ENCODE measurements at places on chromosomes 7 and 10.

- DNase-seq, result no peak
Observed at GRCh38 chr7:139118805-139119485, 9.4 kb upstream of the ZC3HAV1 start.

DNA sequence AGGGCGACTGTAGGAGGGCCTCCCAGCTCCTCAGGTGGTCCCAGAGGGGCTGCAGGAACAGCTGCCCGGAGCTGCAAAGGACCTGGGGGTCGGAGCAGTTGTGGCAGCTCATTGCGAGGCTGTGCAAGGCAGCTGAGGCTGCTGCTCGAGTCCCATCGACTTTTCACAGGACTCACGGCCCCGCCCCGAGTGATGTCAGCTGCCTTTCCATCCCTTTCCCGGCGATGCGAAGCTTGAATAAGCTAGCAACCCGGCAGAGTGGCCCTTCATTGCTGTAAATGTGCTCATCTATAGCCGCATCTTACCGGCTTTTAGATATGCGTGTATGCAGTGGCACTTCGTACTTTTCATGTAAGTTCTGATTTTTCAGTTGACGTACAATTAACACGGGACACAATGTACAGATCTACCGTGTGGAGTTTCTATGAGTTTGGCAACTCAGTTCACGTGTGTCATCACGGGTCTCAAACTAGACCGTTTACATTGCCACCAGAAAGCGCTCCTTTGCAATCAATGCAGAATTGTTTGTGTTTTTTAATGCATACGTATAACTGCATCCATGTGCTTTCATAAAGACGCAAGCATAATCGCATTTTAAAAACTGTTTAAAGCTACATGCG is at the start of gene CH25H:
Gene CH25H (minus strand): TSS at position 137 of the 620 bp plus-strand sequence. CDS start 25 bp downstream, at position 112.
- DNase-seq, result no peak

- DNase-seq, result no peak
Observed at GRCh38 chr10:36425131-36425797, 700.1 kb upstream of the ANKRD30A start.

DNA sequence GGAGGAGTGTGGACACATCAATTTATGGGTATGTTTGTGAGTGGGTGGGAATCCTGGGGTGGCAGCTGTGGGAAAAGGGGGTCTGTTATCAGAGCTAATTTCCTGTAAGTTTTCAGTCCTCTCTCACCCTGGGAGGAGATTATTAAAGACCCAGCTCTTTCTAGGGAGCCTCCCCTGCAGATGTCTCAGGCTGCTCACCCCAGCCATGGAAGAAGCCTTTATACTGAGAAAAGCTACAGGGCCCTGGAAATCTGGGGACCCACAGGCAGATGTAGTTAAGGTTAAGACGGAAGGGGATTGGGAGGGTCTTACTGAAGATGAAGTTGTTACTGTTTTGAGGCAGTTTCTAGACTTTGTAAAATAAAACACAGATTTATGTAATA is 4.6 kb downstream of the ZNF680 start:
- no peak for DNase-seq

DNA sequence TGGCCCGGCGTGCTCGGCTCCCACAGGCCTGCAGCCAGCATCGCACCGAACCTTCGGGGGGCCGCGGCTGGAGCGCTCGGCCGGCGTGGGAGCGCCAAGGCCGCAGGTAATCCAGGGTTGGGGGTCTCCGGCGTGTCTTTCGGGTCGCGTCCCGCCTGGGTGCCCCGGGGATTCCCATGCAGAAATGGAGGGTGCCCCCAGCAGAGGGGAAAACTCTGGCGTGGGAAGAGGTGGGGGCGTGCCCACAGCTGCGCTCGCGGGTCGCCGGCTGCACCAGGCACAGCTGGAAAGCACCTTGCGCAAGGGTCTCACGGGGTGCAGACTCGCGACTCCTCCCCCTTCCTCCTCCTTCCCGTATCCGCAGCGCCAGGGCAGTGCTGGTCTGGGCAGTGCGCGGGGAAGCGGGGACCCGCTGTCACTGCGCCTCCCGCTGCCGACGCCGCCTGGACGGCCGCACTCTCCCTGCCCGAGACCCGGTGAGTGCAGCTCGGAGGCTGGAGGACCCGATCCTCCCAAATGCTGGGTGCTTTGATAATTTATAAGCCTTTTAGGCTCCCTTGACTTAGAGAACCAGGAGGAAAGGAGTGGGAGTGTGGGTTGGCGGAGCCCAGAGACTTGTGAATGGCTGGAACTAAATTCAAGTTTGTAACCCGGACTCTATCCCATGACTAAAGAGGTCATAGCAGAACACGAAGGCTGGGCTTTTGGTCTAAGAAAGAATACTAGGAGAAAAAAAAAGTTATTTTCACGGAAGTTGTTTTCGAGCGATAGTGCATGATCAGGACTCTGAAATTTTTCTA is 489 bp downstream of the MAP3K8 start:
- DNase-seq, result no peak

DNA sequence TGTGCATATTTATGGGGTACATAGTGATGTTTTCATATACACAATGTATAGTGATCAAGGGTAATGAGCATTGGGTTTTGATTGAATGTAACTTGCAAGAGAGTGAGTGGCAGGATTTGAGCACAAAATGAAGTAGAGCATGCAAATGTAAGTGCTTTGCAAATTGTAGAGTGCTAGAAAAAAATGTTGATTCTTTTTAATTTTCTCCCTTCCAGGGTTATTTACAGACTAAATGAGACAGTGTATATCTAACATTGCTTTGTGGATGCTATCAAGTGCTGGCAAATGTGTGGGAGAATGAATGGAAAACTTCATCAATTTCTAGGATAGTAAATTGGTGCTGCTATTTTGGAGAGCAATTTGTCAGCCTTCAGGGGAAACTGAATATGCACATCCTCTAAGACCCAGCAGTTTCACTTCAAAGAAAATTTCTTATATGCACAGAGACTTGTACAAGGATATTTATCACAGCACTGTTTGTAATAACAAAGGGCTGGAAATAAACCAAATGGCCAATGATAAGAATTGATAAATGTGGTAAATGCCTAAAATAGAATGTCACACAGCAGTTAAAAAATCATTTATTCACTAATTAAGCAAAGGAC is 120.6 kb upstream of the PLPP4 start:
- DNase-seq, result no peak

- no peak for DNase-seq
Observed at GRCh38 chr10:4226941-4227540, 442.0 kb upstream of the KLF6 start.

GRCh38 chr10:127196282-127197153 is at the start of gene INSYN2A:
Gene INSYN2A (minus strand): TSS chr10:127196591. CDS start chr10:127176395, 20,196 bp downstream.
- DNase-seq, result no peak

- no peak for DNase-seq
Observed at GRCh38 chr7:55427800-55428199, 62.7 kb downstream of the LANCL2 start.

DNA sequence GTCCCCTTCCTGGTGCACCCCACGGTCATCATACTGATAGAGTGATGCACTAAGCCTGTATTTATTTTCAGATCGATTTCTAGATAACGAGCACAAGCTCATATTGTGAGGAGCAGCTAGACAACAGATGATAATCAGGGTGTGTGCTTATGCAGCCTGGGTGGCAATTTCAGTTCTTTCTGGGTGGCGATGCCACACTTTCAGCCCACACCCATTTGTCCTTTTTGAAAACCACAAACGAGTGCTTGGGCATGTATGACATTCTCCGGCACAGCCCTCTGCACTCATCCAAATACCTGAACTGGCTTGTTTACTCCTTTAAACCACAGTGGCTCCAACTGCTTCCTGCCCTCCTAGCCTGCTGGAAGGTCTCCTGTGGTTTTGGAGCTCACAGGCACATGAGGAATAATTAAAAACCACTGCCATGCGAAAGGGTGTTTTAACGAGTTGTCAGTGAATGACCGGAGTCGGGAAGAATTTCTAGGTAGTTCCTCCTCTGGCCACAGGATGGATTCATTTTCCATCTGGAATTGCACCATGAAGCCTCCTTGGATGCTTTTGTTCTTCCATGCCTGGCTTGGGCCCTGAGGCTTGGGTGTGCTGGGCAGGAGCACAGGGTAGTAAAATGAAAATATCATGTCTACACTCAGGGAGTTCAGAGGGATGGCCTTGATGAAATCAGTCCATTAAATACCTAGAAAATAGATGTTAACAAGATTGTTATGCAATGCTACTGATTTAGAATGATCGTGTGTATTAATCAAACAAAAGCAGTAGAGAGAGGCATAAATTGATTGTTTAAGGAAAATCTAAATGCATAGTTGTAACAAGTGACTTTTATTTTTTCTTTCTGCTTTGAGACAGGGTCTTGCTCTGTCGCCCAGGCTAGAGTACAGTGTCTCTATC is 52.4 kb upstream of the ITGB1 start:
- DNase-seq, result peak; percentile 93

DNA sequence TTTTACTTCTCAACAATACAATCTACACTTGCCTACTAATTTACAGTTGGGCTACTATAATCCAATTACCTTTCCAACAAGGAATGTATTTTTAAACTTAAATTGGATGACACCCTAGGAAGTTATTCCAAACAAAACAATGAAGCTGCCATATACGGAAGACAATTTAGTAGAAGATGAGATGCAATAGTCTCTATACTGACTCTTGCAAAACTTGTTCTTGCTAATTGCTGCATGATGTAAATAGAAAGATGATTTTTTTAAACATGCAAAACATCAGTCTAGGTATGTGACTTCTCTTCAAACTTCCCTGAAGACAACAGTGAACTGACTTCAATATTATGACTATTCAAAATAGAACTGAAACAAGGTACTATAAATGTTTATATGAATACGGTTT is 17.6 kb downstream of the NT5C3A start:
- no peak for DNase-seq

GRCh38 chr7:115462301-115463015 is 540.6 kb downstream of the MDFIC start:
- DNase-seq, result no peak

- DNase-seq, result no peak
Observed at GRCh38 chr10:79608505-79609375, 2.0 kb upstream of the SFTPA1 start.

DNA sequence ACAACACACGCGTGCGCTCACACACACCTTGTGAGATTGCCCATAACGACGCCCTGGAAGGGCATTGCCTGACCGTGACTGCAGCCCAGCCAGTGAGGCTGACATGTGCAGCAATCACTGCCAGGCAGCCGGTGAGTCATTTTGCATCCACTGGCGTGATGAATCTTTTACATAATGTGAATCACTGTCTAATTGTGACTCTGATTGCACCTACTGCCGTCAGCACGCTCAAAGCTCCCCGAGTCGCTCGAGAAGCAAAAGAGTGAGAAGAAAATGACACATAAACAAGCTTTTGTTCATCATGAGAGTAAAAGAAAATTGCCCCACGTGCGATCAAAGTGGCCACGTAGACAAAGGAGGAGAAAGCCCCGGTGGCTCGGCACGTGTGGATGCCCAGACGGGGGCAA is 117.4 kb upstream of the PFKP start:
- DNase-seq, result no peak

- no peak for DNase-seq
Observed at GRCh38 chr10:70510453-70510852, 31.9 kb downstream of the PALD1 start.

DNA sequence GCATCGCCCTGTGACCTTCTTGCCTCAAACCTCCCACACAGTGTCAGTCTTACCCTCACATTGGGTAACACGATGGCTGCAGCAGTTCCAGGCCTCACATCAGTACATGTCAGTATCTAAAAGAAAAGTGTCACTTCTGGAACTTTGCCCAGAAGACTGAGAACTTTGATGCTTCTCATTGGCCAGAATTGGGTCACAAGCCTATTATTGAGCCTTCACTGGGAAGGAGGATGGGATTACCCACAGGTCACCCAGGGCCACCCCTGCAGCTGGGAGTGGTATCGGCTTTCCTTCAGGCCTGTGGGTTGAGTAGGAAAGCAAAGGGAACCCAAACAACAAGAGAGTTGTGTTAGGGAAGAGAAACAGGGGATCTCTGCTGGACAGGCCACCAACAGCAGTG is 111.5 kb downstream of the NPY start:
- no peak for DNase-seq

GRCh38 chr7:94012746-94013145 is 8.6 kb upstream of the BET1 start:
- no peak for DNase-seq

GRCh38 chr7:19051767-19052375 is 65.6 kb downstream of the TWIST1 start:
- no peak for DNase-seq

DNA sequence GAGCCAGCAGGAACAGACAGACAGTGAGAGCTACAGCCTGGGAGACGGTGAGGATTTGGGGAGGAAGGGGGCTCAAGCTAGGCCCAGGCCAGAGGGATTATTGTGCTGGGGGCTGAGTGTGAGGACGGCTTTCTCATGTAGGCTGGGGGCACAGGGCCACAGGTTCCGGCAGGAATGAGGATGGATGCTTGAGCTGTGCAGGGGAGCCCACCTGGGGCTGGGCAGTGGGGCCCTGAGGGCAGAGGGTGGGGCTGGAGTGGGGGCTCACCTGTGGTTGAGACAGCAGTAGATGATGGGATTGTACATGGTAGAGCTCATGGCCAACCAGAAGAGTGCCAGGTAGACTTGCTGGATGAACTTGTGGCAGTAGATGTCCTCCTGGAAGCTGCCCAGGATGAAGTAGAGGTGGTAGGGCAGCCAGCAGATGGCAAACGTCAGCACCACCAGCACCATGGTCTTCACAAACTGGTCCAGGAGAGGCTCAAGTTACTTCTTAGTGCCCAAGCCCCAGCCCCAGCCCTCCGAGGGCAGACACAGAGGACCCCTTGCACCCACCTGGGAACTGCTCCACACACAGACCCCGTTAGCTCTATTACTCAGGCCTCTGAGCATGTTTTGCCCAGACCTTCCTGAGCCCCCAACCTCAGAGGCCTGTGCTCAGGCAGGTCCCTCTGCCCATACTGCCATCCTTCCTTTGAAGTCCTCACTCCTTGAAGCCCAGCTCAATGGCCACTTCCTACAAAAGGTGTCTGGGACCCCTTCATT is 9.7 kb downstream of the TACR2 start:
- DNase-seq, result no peak

DNA sequence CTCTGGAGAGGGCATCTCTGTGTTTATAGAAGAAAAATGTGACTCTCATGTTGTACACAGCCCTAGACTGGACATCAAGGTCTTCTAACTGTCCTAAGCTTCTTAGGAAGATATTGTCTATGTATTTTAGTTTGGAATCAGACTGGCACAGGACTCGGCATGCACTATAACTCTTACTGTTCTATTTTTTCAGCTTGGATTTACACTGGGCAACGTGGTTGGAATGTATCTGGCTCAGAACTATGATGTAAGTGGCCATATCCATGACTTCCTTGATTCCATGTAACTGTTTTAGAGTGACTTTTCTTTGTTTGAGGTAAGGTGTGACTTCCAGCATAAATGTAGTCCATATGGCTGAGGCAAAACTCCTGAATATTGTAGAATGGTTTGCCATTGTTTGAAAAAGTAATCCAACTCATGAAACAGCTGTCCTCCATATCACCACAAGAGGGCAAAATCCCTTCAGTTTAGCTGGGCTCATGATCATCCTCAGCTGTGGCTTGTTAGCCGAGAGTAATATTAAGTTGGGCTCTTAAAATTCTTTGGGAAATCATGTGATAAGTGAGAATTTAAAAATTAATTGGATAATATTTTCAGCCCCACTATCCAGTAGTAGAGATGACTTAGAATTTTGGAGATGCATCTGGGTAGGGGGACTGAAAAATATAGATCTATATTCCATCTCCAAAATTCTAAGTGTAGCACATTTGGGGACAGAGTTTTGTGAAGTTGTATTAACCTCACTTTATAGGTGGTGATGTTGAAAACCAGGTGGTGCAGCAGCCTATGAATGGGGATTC is 10.4 kb downstream of the STMP1 start:
- DNase-seq, result no peak
